Breast epithelium (tissue), 4 donors: ENCODE measurements at places on chromosomes 6 and 20. TPM values are rescaled to one million over a fixed set of nuclear protein-coding genes. Genes with fewer than 3 reads are reported as not detected.
A peak's percentile ranks its signal among the peaks of the same experiment; 100 is the strongest.

DNA sequence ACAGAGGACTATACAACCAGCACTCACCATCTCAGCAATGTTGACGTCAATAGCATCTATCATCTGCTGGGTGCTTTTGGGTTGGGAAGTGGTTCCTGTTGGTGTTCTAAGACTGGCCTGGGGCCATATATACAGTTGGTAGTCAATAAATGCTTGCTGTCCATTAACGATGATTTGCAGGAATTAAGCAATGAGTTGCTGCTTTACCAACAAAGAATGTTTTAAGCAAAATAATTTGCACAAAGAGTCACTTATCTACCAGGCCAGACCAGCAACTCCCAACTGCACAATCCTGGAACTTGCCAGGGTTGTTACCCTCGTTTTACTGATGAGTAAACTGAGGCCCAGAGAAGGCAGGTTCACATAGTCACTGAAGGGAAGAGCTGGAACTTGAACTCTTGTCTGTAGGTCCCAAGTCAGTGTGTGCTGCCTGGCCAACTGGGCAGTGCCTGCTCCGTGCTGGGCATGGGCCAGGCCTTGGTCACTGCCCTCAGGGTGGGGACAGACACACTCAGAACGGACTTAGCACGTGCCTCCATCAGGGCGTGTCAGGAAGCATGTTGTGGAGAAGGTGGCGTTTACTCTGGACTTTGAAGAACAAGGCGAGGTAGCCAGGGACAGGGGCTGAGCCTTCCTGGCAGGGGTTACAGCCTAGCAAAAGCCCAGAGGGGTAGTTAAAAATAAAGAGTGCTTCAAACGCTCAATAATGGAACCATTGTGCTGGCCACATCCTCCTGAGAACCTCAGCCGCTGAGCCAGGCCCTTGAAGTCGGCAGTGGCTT, 2.5 kb upstream of the SRC start:
- no peaks in the 10 kb centered on the region for H3K36me3 ChIP-seq
- no peaks in the 10 kb centered on the region for H3K4me1 ChIP-seq
- peak overlapping the region; percentile 90 for H3K27ac ChIP-seq
- H3K4me3 ChIP-seq = no peak overlapping the region
- no peaks in the 10 kb centered on the region for H3K27me3 ChIP-seq
- peak; percentile 90 for DNase-seq

DNA sequence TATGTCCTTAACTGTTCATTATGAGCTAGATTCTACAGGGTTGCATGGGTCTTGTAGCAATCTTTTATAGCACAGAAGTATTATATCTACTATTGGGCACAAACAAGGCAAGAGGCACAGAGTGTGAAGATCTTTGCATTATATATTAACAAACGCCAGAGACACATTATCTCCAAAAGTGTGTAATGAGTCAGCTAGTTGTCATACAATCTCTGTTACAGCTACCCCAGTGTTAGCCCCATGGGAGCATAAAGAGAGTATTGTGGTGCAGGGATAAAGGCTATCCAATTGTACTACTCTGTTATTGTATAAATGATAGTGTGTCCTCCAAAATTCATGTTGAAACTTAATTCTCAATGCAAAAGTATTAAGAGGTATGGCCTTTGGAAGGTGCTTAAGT, 148.4 kb upstream of the RIMS1 start:
- H3K27me3 ChIP-seq = no peaks in the 10 kb centered on the region
- no peaks in the 10 kb centered on the region for H3K4me1 ChIP-seq
- no peak for DNase-seq
- H3K36me3 ChIP-seq = no peaks in the 10 kb centered on the region
- H3K27ac ChIP-seq = no peak overlapping the region

- H3K36me3 ChIP-seq = no peaks in the 10 kb centered on the region
- no peak overlapping the region for H3K4me3 ChIP-seq
- H3K27me3 ChIP-seq = no peaks in the 10 kb centered on the region
- no peak overlapping the region for H3K27ac ChIP-seq
- DNase-seq = no peak
Measured at GRCh38 chr6:112178846-112179245, 75.5 kb downstream of the LAMA4 start.

GRCh38 chr6:162343198-162343935, 384.2 kb downstream of the PRKN start:
- no peak for DNase-seq
- H3K27me3 ChIP-seq = no peaks in the 10 kb centered on the region
- H3K4me3 ChIP-seq = no peak overlapping the region
- H3K27ac ChIP-seq = no peak overlapping the region
- H3K36me3 ChIP-seq = no peaks in the 10 kb centered on the region

DNA sequence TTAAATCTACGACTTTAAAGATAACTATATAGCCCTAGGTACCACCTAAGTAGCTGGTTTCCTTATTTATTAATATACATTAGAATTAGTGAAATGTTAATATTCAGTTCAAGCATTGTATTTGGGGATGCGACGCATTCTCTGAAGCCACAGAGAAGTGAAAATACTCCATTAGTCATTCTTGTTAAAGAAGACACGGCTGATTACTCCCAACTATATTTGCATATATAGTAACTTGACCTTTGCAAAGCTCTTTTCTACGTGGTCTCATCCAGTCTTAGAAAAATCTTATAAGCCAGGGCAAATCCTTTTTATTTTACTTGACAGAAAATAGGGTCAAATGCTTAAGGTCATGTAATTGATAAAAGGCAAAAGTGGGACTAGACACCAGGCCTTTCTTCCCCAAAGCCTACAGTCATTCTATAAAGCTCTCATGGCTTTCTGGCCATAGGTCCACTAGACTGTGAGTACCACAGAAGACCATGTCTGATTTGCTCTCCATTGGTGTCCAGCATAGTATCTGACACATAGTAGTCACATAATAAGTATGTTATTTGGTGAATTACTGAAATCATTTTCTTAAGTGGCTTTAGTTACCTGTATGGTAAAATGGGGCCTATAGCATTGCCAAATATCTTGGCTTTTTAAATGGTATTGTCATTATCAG, 11.3 kb downstream of the ZHX3 start:
- no peak overlapping the region for H3K27ac ChIP-seq
- H3K36me3 ChIP-seq = no peaks in the 10 kb centered on the region
- H3K4me1 ChIP-seq = peaks cover 7% of the 10 kb centered on the region
- no peak overlapping the region for H3K4me3 ChIP-seq

GRCh38 chr6:138035070-138035469, 72.1 kb downstream of the PERP start:
- H3K27me3 ChIP-seq = no peaks in the 10 kb centered on the region
- no peak overlapping the region for H3K27ac ChIP-seq
- no peak for DNase-seq
- no peaks in the 10 kb centered on the region for H3K4me1 ChIP-seq
- no peak overlapping the region for H3K4me3 ChIP-seq

DNA sequence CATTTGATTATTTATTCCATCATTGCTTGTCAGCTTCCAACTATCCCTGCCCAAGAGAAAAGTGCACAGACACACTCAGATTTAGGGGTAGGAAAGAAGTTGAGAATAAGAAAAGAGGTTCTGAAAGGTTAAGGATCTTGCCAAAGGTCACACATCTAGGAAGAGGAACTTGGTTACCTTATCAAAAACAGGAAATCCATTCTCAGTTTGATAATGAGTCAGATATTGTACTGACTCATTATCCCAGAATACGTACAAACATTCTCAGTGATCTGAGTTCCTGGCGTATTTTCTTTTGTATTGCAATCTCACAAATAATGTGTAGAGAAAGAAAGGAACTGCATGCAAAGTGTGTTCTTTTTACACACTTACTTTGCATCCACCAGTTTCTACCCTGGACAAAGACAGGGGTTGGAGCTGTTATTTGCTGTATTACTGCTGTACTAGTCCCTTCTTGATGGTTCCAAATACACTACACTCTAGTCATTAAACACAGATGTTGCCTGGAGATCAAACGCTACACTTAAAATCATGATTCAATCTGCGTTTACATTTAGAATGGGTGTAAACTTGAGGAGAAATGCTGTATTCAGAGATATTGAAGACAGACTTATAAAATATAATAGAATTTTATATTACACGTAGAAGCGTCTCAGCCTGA, 545.7 kb downstream of the PRKN start:
- no peaks in the 10 kb centered on the region for H3K4me1 ChIP-seq
- H3K27me3 ChIP-seq = no peaks in the 10 kb centered on the region
- H3K27ac ChIP-seq = no peak overlapping the region
- DNase-seq = no peak
- H3K4me3 ChIP-seq = no peak overlapping the region
- H3K36me3 ChIP-seq = no peaks in the 10 kb centered on the region

DNA sequence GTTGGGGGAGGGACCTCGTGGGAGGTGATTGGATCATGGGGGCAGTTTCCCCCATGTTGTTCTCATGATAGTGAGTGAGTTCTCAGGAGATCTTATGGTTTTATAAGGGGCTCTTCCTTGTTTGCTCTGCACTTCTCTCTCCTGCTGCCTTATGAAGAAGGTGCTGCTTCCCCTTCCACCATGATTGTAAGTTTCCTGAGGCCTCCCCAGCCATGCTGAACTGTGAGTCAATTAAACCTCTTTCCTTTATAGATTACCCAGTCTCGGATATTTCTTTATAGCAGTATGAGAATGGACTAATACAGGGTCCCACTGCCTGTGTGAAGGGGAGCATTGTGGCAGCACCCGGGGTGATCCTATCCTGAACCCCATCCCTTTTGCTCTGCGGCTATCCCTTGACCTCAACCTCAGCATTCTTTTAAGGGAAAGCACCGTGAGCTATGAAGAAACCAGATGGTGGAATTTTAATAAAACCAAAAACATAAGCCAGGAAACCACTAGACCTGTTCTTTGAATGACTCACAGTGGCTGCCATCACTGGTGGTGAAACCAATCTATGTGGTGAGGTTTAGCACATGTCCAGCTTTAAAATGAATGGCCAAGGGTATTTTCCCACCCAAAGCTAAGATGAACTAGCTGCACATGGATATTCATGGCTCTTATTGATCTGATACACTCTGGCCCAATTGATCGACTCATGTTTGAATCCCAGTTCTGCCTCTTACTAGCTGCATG, 62.2 kb downstream of the ZDHHC14 start:
- H3K27me3 ChIP-seq = no peaks in the 10 kb centered on the region
- no peak for DNase-seq
- H3K27ac ChIP-seq = no peak overlapping the region
- H3K4me3 ChIP-seq = no peak overlapping the region

DNA sequence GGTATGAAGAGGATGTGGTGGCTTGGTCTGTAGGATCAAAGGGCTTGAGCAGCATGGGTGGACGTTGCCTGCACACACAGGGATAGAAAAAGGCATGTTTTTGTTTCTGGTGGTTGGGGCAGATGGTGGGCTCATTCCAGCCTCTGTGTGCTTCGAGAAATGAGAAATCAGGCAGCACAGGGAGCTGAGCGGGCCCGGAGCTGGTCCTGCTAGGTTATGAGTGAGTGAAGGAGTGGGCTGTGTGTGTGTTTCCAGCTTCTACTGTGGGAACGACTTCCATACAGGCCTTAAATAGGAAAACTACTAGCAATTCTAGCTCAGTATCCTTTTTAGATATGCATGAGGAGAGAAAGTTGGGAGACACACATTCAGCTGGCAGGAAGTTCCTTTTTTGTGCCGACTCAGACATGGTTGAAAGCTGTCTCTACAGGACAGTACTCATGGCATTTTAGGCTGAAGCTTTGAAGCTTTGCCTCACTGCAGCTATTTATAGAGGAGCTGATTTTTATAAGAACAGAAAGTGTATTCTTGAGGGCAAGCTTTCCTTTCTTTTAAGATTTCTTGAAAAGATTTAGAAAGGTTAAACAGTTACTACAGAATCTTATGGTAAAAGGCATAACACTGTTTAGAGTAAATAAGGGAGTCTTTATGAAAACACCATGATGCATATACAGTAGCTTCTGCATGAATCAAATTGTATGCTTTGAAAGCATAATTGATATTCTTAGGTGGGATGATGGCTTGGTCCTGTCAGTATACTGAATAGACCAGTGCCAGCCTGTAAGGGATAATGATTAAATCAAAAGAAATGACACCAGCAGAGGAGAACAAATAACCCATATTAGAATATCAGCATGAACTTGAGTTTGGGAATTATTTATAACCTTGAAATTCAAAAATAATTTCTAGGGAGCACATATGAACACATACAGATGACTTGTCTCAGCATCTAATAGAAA, 104.0 kb upstream of the MAN1A1 start:
- no peak for DNase-seq
- no peaks in the 10 kb centered on the region for H3K4me1 ChIP-seq
- no peak overlapping the region for H3K4me3 ChIP-seq

- H3K36me3 ChIP-seq = no peaks in the 10 kb centered on the region
- no peaks in the 10 kb centered on the region for H3K27me3 ChIP-seq
- H3K4me3 ChIP-seq = no peak overlapping the region
- H3K4me1 ChIP-seq = no peaks in the 10 kb centered on the region
- no peak for DNase-seq
- H3K27ac ChIP-seq = no peak overlapping the region
Measured at GRCh38 chr6:56708810-56709597, 66.3 kb upstream of the DST start.

GRCh38 chr20:19320005-19320404, 107.6 kb downstream of the SLC24A3 start:
- H3K27ac ChIP-seq = no peak overlapping the region
- H3K36me3 ChIP-seq = no peaks in the 10 kb centered on the region
- H3K27me3 ChIP-seq = no peaks in the 10 kb centered on the region

GRCh38 chr20:60484316-60484715, 526.1 kb downstream of the CDH26 start:
- H3K27me3 ChIP-seq = no peaks in the 10 kb centered on the region
- no peak overlapping the region for H3K27ac ChIP-seq

GRCh38 chr6:163230901-163231300, 183.6 kb upstream of the QKI start:
- H3K27me3 ChIP-seq = no peaks in the 10 kb centered on the region
- H3K4me3 ChIP-seq = no peak overlapping the region
- H3K4me1 ChIP-seq = no peaks in the 10 kb centered on the region
- no peaks in the 10 kb centered on the region for H3K36me3 ChIP-seq
- DNase-seq = no peak
- H3K27ac ChIP-seq = no peak overlapping the region

DNA sequence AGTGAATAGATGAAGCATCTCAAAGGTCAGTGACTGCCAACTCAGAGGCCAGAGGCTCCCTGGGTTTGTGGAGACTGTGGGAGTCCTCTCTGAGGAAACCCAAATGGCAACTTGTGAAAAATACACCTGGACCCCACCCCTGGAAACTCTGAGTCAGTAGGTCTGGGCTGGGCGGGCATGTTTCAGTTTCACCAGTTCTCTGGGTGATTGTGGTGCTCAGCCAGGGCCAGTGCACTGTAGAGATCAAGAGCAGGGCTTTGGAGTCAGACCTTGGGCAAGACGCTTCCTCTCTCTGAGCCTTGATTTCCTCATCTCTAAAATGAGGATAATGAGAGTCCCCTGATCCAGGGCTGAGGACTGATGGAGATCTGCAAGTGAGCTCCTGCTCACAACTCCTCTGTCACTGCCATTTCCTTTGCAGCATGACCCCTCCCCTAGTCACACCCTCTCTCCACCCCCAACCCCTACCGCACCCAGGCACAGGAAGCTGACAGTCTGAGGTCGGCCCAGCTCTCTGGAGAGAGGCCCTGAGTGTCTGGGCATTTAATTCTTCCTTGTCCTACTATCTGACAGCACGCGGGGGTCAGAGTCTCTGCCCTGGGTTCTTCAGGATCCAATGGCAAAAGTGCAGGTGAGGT, 5.1 kb downstream of the DEF6 start:
- no peaks in the 10 kb centered on the region for H3K27me3 ChIP-seq
- H3K4me3 ChIP-seq = no peak overlapping the region
- no peaks in the 10 kb centered on the region for H3K4me1 ChIP-seq
- no peak for DNase-seq

The FAM184A gene
- total RNA-seq = 12.8 TPM

The RAMACL gene
- total RNA-seq = 2.5 TPM

The ECT2L gene
- 0.33 TPM for total RNA-seq

The RHAG gene
- total RNA-seq = not detected

The PTCRA gene
- not detected for total RNA-seq

The EPPIN gene
- not detected for total RNA-seq

The GTSF1L gene
- not detected for total RNA-seq

The SPEF1 gene
- 0.33 TPM for total RNA-seq

The SLC17A1 gene
- total RNA-seq = not detected

The NR2E1 gene
- 0.33 TPM for total RNA-seq
